ENCODE measurements at places on chromosomes 3 and 15.

DNA sequence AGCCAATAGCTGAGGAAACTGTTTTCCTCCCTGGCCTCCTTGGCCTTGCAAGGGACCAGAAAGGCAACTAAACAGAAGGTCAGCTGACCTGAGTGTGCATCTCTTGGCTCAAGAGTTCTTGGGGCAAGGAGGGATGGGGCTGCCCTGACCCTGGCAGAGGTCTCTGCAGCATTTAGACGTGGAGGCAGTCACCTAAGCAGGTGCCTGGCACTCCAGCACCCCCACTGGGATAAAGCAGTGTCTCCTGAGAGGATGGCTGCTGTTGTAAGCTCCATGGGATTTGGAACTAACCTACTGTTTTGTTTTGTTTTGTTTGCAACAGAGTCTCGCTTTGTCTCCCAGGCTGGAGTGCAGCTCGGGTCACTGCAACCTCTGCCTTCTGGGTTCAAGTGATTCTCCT, 185.2 kb downstream of the TBC1D2B start:
- DNase-seq = no peak

- no peak for DNase-seq
Observed at GRCh38 chr15:65908876-65909275, 39.6 kb downstream of the RAB11A start.

DNA sequence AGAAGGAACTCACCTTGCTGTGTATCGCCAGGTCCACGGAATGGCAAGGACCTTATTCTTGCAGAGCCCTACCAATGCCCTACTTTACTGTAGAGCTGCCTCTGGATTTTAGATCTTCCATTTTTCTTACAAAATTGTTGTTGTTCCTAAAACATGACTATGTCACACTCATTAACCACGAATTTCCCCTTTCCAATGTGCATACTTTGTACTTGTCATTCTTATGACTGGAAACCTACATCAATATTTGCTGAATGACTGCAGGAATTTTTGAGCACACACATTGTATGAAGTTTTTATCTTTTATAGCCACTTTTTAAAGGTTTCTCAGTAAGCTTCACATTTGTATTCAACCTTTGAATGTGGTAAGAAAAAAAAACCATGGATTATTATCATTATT, 35.9 kb upstream of the CMSS1 start:
- DNase-seq = no peak

DNA sequence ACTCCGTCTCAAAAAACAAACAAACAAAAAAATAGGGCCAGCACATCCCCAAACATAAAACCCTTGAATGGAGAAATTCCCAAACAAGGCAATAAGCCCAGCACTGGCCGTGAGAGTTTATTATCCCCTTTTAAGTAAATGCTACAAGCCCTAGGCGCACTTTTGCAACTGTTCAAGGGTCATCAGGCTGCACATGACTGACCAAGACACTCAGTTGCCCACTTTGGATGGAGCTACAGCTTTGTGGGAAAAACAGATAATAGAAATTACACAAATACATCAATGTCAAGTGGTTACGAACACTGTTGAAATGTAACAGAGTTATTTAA, 33.7 kb upstream of the ZNF445 start:
- DNase-seq = no peak

DNA sequence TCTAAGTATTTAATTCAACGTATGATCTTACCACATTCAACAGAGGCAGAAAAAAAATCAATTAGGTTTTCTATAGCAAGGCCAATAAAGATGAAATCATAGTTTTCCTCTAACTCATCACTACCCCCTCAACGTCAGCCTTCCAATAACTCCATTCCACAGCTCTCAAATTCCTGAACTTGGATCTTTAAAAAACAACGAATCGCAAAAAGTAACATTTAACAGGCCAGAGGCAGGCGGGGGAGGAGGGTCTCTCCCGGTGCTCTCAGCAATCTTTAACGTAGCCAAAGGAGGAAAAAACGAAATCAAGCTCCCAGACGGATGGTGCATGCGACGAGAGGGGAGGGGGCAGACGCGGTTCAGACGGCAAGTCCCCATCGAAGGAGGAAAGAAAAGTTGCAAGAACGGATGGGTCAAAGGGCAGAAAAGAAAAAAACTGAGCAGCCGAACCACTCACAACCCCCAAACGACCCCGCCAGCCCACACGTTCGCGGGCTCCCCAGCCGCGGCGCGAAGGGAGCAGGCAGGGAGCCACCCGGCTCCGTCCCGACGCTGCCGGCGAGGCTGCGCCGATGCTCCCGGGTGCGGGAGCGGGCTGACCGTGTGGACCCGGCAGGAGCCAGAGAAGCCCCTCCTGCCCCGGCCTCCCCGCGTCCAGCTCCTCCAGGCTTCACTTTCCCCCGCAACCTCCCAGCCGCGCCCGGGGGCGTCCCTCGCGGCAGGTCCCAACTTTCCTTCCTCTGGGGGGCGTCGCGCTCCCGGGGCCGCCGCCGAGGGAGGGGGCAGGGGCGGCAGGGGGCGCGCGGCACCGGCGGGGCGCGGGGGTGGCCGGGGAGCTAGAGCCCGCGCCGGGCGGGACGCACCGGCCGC, 703 bp downstream of the PEAK1 start:
- no peak for DNase-seq

DNA sequence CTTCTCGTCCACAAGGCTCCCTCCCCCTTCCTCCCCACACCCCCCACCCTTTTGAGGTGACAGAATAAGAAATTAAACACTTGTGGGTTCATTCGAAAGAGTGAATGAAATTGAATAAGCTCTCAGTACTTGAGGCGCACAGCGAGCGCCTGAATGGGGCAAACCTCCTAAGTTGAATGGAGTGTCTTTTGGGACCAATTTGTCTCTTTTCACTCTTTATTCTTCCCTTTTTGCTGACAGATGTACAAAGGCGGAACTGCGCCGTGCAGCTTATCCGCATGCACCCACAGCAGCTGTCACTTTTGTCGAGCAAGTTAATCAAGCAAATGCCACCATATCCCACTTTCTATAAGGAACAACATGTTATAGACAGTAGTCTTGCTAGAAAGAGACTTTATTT, 47.9 kb upstream of the FEZF2 start:
- DNase-seq = no peak

DNA sequence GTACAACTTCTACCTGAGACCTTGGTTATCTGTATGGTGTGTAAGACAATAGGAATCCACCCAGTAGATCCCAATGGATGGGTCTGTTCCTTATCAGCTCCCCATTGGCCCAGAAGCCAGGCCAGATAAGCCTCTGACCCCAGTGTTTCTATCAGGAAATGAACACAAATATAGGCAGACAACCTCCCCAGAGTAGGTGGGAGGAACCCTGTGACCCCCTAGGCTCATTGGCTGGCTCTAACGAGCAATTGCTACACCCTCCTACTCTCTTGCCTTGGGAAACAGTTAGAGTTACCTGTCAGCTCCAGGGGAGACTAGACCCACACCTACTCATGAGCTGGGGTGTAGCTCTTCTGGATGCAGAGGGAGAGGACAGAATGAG, 299.9 kb downstream of the UACA start:
- no peak for DNase-seq

DNA sequence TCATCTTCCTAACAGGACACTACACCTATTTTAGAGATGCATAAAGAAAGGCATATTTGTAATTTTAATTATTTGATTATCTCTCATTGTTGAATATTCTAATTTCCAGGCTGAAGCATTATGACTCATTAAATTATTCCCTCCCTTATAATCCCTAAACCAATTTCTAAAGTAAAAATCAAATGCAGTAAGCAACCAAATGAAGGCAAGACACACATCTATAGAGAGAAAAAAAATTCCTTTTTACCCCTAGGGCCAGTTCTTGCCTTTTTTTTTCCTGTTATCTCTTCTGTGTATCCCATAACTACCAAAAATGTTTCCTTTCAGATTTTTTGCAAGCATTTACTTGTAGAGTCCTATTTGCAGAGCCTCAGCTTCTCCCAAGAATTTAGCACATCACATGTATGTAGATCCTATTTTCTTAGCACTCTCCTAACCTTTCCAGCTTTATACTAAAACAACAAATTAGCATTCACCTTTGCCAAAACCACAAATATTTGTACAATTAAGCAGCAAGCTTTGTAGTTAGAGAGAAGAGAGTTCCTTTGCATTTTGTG, 177.9 kb downstream of the SATB1 start:
- no peak for DNase-seq

- DNase-seq = no peak
Observed at GRCh38 chr3:9151240-9151639, 98.2 kb downstream of the SRGAP3 start.

DNA sequence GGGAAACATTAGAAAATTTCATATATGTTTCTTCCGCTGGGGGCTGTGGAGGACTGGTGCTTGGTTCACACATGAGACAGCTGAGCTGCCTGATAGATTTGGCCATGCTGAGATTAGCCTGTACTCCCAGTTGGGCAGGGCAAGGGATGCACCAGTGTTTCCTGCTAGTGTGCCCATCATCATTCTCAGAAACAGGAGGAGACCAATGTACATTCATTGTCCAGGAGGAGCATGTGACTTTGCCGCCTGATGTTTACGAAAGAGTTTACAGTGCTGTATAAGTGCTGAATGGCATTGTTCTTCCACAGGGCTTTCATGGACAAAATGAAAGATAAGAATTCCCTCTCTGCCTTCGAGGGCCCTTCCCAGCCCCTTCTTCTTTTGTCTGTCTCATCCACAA, 311.1 kb upstream of the THBS1 start:
- no peak for DNase-seq

DNA sequence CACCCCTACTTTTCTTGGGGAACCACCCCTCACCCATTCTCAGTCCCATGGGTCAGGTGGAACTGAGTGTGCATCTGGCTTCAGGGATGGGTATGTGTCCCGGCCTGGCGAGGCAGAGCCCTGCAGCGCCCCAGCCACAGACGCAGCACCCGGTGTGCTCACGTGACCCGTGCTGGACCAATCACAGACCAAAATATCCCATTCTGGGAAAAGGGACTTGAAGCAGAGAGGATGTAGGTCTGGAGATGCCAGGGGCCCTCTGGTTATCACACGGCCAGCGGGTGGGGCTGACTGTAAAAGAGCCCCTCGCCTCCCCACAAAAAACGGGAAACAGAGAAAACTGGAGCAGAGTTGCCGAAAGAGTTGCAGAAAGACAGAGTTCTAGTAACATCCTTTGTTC, 138.0 kb upstream of the RAD18 start:
- DNase-seq = no peak

DNA sequence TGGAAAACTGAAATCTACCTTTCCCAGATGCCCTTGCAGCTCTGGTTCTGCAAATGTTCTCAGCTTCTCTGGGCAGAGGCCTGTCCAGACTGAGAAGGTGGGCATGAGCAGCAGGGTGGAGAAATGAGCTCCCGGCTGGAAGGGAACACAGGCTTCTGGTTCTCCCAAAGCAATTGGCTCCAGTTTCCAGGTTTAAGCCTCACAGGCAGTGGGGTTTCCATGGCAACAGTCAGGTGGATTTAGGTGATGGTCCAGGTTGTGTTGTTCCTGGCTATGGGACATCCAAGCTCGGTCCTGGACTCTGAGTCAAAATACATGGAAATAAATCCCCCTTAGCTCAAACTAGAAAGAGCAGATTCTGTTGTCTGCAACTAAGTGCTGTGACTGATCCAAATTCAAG, 94.6 kb upstream of the IQSEC1 start:
- DNase-seq = no peak

DNA sequence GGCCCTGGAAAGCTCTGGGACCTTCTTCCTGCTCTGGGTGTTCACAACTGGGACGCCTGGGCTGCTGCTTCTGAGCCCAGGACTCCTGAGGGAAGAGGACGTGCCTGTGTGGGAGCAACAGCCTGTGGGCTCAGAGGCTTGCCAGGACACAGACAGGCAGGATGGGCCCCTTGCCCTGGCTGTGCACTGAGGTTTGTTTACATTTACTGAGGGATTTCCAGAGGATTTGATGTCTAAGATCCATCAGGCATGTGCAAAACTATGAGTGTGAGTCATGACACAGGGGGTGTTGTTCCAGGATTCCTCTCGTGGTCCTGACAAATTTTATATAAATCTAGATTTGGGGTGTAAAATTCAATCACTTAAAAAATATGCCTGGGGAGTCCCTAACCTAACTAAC, 10.6 kb downstream of the CCR9 start:
- no peak for DNase-seq

GRCh38 chr3:153165261-153165681, 3.2 kb downstream of the RAP2B start:
- no peak for DNase-seq

- no peak for DNase-seq
Observed at GRCh38 chr3:36416599-36416998, 36.3 kb downstream of the STAC start.

DNA sequence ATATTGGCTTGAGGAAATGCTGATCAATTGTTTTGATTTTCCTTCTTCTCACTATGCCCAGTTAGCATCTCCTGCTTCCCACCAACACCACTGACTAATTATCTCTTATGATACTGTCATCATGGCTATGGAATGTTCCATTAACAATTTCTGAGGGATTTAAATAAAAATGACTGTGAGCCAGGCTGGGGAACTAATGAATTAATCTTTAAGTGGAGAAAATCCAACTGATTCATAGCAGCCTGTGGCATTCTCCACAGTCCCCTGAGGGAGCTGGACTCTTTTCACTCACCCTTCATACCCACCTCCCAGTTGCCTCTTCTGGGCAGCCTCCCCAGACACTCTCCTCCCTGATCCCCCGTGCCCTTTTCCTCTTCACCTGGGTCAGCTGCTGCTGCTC, 353.6 kb downstream of the CLSTN2 start:
- no peak for DNase-seq

GRCh38 chr3:157460253-157460652, 23.6 kb downstream of the PTX3 start:
- DNase-seq = no peak

- no peak for DNase-seq
Observed at GRCh38 chr15:65996901-65997300, 127.6 kb downstream of the RAB11A start.

DNA sequence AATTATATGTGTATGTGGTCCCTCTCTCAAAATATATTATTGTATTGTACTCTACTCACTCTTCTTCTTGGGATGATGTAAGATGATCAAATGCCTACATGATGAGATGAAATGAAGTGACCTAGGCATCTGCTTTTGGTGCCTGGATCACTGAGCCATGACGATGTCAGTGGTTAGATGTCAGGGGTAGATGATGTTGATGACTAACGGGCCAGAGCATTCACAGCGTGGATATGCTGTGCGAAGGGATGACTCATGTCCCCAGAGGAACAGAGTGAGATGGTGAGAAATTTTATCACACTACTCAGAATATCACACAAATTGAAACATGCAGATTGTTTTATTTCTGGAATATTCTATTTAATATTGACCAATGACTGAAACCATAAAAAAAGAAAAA, 233.9 kb upstream of the CADM2 start:
- DNase-seq = no peak

GRCh38 chr3:130576375-130577266, 59.6 kb downstream of the COL6A6 start:
- DNase-seq = no peak

DNA sequence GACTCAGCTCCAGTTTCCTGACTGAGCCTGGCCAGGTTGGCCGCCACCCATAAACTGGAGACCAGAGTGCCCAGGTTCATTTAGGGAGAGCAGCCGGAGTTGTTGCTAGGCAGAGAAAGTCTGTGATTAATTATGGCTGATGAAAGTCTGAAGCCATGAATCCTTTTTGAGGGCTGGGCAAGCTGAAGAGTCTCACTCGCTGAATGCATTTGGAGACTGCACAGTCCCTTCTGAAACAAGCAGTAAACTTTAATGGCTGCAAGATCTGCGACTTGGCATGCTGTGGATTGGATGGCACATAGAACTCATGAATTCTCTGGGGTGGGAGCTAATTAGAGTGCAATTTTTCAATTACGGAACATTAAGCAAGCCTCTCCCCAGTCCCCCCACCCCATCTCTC, 282.1 kb downstream of the RPLP1 start:
- no peak for DNase-seq

Data from SIG-M5 (cell line).